ENCODE measurements at places on chromosomes 5 and 9.

DNA sequence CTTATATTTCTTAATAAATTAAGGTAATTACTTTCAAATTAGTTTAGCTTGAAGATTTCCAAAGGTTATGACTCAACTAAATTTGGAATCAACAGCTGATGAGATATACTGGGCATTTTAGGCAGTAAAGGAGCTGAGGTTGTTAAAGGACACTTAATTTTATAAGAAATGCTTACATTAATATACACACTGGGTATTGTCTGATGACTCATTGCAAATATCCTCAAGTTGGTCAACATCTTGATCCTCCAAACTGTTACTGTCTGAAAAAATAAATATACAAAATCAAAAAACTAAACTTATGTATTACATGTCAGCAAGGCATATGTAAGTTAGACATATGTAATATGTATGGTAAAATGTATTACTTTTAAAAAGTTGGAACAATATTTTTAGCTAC is 3.4 kb downstream of the GFM2 start:
- no peak for DNase-seq

- DNase-seq, result peak; percentile 54
Observed at GRCh38 chr5:157312492-157312891, 46.6 kb downstream of the CYFIP2 start.

- DNase-seq, result no peak
Observed at GRCh38 chr5:167579693-167580055, 711.8 kb upstream of the WWC1 start.

DNA sequence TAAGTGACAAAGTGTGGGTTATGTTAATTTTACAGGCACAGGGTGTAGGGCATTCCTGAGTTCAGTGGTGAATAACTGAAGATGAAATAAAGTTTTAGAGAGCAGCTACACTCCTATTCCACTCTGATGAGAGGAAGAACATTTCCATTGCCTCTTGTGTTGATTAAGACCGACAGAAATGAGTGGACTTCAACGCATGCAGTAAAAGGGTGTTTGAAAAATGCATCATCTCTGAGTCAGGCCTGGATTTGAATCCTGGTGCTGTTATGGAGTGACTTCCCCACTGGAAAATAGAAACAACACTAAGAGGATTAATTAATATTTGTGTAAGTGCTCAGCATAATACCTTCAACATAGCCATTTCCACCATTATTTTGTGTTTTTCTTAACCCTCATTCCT is 86.3 kb downstream of the PRR16 start:
- DNase-seq, result no peak

- no peak for DNase-seq
Observed at GRCh38 chr9:112301420-112301819, 32.0 kb downstream of the PTBP3 start.

DNA sequence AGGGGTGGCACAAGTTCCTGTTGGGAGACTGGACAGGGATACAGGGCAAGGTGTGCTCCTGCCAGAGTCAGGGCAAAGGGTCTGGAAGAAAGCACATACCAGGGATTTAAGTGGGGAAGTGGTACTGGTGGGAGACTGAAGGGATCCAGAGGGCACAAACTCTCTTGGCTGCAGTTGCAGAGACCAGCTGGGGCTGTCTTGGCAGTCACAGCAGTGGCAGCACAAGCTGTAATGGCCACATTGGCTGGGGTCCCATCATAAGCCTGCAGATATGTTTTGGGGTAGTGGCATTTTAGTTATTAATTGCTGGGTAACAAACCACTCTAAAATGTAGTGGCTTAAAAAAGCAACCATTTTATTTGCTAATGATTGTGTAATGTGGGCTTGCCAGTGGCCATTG is 492.2 kb downstream of the ENC1 start:
- DNase-seq, result no peak

- no peak for DNase-seq
Observed at GRCh38 chr9:107615321-107615720, 125.8 kb upstream of the KLF4 start.

DNA sequence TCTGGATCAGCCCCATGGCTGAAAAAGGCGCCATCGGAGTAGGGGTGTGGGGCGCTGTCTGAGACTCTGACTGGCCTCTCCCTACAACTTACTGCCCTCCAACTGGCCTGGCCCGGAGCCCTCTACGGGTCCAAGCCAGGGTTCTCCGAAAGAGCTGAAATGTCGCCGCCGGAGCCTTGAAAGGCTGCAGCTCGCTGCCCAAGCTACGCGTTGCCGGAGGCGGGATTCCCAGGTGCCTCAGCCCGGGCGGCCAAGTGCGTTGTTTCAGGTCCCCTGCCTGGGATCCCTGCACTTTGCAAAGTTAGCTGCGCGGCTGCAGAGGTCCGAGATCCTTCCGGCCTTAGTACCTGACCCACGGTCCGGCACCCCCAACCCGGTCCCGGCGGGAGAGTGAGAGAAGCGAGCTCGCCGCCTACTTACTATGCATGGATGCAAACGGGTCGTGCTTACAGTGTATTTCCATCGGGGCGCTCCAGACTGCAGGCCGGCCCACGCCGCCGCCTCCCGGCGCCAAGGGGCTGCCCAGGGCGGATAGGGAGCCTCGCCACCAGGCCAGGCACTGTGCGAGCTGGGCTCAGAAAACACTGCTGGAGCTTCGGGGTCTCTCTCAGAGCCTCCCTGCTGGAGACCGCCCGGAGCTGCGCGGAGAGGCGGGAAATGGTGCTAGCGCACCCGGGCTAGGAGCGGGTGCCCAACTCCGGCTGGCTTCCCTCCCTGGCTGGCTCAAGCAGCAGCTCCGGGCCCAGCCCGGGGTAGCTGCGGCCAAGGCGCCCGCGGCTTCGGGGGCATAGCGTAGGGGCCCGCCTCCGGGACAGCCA is 7.7 kb downstream of the PAX5 start:
- DNase-seq, result no peak

- no peak for DNase-seq
Observed at GRCh38 chr9:89533411-89534095, 35.6 kb upstream of the SEMA4D start.

- DNase-seq, result no peak
Observed at GRCh38 chr5:62331921-62332320, 25.9 kb downstream of the KIF2A start.

- no peak for DNase-seq
Observed at GRCh38 chr5:58491216-58491892, at the start of gene GAPT. Gene GAPT (plus strand): TSS chr5:58491435. CDS start chr5:58494537, 3,102 bp downstream.

DNA sequence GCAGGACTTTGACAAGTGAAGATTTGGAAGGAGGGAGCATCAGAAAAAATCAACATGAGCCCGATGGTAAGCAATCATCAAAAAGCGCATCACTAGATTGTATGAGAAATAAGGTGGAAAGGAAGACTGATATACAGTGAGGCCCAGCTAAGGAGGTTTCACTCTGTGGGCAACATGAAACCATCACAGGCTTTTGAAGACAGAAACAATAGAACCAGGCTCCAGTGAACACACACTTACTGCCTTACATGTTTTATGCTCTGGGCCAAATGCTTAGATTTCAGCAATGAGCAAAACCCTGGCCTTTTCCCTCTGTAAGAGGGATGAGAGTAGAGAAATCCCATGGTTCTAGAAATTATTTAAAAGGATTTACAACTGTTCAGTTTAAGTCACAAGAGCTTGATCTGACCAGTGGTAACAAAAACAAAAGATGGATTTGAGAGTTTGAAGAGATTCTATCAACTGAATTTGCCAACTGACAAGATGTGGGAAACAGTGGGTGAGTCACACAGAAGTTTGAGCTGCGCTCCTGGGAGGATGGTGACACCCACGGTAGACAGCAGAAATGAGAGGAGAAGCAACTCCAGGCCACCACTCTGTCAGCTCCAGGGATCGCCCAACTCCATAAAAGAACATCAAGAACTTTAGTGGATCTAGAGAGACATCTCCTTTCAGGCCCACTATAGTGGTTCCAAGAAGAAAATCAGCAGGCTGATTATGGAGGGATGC is 261.8 kb downstream of the MCTP1 start:
- no peak for DNase-seq

DNA sequence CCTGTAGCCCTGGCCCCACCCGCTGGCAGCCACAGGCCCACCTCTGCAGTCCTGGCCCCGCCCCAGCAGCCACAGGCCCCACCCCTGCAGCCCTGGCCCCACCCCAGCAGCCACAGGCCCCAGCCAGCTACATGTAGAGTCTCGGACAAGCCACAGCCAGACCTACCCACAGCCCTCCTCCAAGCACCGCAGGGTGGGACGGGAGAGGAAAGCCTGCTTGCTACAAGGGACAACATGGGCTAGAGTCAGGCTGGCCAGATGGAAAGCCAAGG is 49.5 kb upstream of the SARDH start:
- DNase-seq, result peak; percentile 33

GRCh38 chr5:176822793-176823481 is 12.6 kb downstream of the UNC5A start:
- no peak for DNase-seq

- no peak for DNase-seq
Observed at GRCh38 chr5:40871177-40871576, 30.0 kb downstream of the CARD6 start.

- no peak for DNase-seq
Observed at GRCh38 chr5:53965459-53965858, 344.9 kb downstream of the ARL15 start.

DNA sequence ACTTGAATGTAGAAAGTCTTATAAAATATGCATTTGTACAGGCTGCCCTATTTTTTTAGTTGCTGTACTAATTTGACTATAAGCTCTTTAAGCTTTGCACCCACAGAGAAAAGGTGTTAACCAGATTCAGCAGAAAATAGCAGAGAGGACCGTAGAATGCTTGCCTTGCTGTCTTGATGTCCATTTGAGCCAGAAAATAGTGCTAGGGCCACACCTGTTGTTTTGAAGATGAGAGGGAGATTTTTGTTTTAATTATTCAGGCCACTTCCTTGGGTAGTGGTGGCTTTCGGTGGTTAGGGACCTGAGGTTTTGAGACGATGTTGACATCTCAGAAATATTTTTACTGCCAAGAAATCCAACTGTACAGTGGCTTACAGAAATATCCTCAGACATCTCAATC is 196.0 kb downstream of the SPATA31D1 start:
- DNase-seq, result peak; percentile 13

- no peak for DNase-seq
Observed at GRCh38 chr5:66906021-66906420, 290.6 kb downstream of the CD180 start.

DNA sequence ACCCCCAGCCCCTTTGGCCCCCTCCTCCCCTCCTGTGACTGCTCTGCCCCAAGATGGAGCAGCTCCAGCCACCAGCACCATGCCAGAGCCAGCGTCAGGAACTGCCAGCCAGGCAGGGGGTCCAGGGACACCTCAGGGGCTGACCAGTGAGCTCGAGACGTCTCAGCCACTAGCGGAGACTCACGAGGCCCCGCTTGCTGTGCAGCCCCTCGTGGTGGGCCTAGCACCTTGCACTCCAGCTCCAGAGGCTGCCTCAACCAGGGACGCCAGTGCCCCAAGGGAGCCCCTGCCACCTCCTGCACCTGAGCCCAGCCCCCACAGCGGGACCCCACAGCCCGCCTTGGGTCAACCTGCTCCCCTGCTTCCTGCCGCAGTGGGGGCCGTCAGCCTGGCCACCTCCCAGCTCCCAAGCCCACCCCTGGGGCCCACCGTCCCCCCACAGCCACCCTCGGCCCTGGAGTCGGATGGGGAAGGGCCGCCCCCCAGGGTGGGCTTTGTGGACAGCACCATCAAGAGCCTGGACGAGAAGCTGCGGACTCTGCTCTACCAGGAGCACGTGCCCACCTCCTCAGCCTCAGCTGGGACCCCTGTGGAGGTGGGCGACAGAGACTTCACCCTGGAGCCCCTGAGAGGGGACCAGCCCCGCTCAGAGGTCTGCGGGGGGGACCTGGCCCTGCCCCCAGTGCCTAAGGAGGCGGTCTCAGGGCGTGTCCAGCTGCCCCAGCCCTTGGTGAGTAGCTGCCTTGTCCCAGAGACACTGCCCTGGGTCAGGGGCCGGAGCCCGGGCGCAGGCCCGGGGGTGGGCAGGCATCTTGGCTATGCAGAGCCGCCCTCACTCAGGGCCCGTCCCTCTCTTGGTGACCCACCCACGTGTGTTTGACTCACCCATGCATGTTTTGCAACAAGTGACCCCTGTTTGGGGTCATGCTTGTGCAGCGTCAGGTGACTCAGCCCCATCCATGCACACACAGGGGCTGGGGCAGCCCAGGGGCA is 105.2 kb downstream of the WNK2 start:
- no peak for DNase-seq

GRCh38 chr5:163366757-163367156 is 70.6 kb upstream of the CCNG1 start:
- DNase-seq, result no peak

DNA sequence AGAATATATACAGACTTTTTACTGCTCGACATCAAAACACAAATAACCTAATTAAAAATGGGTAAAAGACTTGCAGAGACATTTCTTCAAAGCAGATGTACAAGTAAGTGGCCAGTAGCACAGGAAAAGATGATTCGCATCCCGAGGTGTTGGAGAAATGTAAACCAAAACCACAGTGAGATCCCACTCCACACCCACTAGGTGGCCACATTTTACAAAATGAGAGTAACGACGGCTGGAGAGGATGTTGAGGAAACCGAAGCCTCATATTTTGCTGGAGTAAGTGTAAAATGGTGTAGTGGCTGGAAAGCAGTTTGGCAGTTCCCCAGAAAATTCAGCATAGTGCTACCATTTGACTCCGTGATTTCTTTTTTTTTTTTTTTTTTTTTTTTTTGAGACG is 21.3 kb upstream of the GBGT1 start:
- no peak for DNase-seq

DNA sequence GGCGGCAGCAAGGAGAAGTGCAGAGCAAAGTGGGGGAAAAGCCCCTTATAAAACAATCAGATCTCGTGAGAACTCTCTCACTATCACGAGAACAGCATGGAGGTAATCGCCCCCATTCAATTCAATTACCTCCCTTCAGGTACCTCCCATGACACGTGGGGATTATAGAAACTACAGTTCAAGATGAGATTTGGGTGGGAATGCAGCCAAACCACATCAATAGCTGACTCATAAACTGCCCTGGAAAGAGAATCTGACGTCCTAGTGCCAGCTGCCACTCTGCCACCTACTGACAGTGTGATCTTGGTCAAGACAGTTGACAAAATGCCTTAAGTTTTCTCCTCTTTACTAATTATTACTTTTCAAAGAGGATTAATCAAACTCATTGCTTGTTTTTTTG is 128.3 kb downstream of the GPBP1 start:
- no peak for DNase-seq

GRCh38 chr5:153372425-153373129 is 117.9 kb upstream of the GRIA1 start:
- no peak for DNase-seq

DNA sequence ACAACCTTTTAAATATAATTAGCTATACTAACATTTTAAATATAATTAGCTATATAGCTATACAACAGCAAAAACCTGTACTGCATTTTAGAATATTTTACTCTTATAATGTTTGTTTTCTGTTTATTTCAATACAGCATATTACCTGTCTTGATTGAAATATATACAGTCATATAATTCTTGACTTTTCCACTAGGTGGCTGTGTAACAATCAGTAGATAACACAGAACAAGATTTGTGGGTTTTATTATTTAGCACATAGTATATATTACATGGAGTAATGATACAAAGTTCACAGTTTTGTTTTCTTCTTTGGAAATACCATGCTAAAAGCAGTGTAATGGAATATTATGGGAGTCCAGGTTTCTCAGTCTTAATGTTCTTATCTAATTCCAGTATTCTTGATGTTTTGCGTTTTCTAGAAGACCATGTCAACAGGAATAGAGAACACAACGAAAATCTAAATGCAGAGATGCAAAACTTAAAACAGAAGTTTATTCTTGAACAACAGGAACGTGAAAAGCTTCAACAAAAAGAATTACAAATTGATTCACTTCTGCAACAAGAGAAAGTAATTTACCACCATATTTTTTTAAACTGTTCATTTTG is 13.3 kb downstream of the HMMR start:
- no peak for DNase-seq

GRCh38 chr5:40221796-40222195 is 457.9 kb upstream of the PTGER4 start:
- DNase-seq, result no peak

GRCh38 chr5:20056933-20057332 is 68.9 kb upstream of the CDH18 start:
- no peak for DNase-seq
